ENCODE measurements at places on chromosomes 6 and 20.

- DNase-seq: no peak
These were observed 16.7 kb downstream of the LEMD2 start for GRCh38 chr6:33772082-33772830.

DNA sequence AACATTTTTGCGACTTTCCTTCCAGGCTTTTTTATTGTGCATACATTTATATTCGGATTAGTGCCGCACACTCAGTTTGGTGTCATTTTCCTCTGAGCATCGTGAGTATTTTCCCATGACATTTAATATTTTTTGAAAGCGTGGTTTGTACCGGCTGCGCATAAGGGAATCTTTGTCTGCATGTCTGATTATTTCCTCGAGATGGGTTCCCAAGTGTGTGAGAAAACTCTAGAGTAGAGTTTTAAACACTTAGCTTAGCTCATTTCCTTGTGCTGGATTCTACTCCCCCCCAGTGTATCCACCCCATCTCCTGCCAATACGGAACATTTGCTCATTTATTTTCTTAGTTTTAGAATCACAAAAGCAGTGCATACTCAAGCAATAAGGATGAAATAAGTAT, 94.3 kb downstream of the CDC5L start:
- no peak for DNase-seq

- no peak for DNase-seq
These were observed 39.4 kb upstream of the PLEKHG1 start for GRCh38 chr6:150560004-150560883.

DNA sequence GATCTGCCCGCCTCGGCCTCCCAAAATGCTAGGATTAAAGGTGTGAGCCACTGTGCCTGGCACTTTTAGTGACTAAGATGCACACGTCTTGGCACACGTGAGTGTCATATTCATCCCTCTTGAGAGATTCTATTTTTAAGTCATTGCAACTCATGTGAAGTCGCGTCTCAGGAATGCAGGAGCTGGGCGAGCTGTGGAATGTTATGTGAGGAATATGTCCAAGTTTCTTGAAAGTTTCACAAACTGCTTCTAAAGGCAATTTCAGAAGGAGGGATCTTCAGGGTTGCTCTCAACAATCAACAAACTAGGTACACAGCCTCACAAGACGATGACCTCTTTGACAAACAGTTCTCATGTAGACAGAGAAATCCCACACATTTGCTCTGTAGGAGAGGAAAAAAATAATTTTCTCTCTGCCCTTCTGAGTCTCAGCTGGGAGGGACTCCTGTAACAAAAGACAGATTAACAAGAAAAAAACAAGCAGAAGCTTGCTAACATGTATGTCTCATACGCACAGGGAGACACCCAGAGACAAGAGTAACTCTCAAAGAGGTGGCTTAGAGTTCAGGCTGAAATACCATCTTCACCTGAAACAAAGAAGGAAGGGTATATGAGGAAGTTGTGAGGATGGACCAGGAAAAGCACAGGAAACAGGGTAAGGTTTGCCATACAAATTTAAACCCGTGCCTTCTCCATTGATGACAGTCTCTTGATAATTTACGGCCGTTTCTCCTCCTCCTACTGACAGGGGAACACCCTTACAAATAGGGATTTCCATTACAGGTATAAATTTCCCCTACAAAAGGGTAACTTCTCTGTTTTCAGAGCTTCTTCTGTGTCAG, 45.3 kb upstream of the FAM50B start:
- DNase-seq: peak; percentile 29

- DNase-seq: no peak
These were observed 754 bp downstream of the RPS10 start for GRCh38 chr6:34425132-34425497.

DNA sequence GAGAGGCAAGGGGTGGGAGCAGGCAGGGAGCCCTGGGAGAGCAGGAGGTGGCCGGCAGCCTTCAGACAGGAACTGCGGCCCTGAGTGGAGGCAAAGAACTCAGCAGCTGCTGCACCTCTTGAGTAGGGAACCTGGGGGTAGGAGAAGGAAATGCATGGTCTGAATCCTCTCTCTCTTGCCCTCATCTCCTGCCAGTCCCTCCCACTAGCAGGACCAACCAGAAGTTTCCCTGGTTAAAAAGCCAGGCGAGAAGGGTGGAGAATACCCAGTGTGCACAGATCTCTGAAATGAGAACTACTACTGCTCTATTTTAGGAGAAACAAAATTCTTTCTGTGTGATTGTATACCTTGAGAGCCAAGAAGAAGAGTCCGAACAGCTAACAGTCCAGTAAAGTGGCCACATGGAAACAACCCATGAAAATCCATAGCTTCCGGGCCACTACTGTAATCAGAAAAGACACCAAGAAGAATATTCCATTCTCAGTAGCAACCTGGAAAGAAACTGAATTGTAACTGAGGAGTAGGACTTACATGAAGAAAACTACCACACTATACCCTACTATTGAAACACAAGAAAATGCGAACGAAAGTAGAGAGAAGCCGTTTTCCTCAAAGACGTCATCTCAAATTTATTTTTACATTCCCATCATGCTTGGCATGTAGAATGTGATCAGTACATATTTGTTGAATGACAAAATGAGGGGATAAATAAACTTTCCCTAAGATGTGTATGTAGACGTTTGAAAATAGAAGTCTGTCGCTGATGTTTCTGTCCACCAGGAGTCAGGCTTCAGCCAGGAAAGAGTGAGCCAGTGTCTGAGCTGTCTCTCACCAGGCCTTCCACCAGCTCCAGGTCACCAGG, 25.6 kb downstream of the WRNIP1 start:
- peak; percentile 72 for DNase-seq

DNA sequence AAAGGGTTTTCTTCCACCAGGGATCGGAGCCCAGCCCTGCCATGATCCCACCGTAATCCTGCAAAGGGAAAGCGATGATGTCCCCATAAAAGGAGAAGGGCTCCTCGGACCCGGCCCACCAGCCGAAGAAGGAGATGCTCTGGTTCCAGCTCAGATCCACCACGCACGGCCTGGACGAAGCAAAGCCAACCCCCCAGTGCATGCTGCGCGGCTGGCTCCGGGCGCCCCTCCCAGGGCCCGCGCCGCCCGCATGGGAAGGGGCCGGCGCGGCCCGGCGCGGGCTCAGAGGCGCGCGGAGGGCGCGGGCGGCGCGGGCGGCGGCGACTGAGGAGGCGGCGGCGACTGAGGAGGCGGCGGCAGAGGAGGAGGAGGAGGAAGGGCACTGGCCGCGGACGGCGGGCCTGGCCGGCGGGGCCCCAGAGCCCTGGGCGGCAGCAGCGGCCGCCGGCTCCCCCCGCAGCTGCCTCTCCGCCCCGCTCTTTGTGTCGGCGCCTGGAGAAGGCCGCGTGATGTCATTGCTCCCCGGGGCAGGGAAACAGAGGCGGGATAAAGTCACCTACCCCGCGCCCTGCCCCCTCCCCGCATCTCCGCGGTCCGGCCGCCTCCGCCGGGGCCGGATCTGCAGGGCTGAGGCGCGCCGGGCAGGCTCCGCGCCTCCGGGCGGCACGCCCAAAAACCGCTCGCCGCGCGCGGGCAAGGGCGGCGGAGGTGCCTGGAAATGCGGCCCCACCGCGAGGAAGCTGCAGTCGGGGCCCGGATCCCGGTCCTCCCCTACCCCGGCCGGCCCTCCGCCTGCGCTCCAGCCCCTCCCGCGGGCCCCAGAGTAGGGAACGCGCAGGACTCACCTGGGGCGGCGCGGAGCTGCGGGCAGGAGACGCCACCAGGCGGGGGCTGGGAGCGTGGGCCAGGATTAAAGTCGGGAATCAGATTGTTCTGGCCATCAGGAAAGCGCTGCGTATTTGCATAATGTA, at the start of gene FAXC:
FAXC (minus strand) TSS at position 504 of the 971 bp plus-strand sequence; CDS start at position 202, 302 bp downstream.
- peak; percentile 47 for DNase-seq

DNA sequence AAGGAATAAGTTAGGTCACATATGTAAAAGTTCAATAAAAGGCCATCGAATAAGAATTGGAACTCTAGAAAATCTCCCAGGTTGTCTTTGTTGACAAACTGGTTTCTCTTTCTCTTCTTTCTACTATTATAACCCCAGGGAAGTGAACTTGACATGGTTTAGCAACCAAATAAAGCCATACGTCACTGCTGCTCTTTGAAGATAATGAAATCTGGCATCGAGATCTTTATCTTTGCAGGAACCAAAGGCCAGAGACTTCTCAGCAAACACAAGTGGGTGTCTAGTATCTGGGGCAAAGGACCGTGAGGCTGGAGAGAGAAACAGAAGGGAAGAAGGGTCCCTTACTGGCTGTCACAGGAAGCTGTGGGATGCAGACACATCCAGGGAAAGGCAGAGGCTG, 286.7 kb upstream of the CDYL start:
- DNase-seq: no peak
